NCI-H2081 (cell line): ENCODE measurements at places on chromosomes 7 and 10.

- DNase-seq, result no peak
Observed at GRCh38 chr10:3709456-3710060, 75.5 kb downstream of the KLF6 start.

GRCh38 chr10:68553138-68553537 lies 7.0 kb upstream of the TET1 start:
- no peak for DNase-seq

DNA sequence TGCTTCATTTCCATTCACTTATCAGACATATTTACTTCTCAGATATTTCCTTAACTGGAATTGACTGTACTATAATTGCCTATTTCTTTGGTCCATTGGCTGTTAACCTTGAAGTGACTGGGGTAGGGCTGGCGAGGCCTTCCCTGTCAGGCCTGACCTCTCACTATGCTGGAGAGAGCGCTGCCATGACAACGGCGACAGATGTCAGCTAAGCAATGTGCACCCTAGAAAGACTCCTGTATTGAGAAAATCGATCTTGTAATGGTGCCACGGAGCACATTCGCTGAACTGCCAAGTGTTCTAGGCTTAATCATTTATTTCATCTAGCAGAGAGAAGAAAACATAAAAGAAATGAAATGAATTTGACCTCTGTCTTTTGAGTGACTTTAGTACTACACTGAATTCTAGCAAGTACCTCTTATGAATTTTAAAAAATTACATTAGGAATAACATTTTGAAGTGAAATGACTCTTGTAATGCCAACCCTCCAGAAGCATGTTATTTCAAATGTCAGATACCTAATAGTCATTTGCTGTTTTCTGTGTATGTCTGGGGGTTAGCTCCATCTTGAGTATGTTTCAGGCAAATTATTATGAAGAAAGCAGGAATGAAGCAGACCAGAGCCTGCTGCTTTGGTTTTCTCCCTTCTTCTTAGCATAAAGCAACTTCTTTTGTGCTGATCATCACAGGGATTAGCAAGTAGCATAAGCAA lies 148.0 kb downstream of the SNX10 start:
- DNase-seq, result peak; percentile 10

- no peak for DNase-seq
Observed at GRCh38 chr10:128178302-128178958, 52.2 kb upstream of the MKI67 start.

- DNase-seq, result no peak
Observed at GRCh38 chr10:101969412-101969922, 86.5 kb downstream of the ARMH3 start.

- DNase-seq, result no peak
Observed at GRCh38 chr10:117444497-117445040, 69.3 kb upstream of the PDZD8 start.

DNA sequence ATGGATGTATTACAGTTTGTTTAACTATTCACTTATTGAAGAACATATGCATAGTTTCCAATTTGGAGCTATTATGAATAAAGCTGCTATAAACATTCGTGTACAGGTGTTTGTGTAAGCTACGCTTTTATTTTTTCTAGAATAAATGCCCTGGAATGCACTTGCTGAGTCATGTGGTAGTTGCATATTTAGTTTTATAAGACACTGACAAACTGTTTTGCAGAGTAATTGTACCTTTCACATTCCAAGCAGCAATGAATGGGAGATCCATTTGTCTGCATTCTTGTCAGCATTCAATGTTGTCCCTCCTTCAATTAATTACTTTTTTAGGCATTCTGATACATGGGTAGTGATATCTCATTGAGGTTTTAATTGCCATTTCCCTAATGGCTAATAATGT lies 373.6 kb upstream of the GHITM start:
- DNase-seq, result no peak

GRCh38 chr10:6929148-6929830 lies 349.2 kb upstream of the PRKCQ start:
- no peak for DNase-seq

- no peak for DNase-seq
Observed at GRCh38 chr10:28551086-28551485, 18.2 kb downstream of the WAC start.

DNA sequence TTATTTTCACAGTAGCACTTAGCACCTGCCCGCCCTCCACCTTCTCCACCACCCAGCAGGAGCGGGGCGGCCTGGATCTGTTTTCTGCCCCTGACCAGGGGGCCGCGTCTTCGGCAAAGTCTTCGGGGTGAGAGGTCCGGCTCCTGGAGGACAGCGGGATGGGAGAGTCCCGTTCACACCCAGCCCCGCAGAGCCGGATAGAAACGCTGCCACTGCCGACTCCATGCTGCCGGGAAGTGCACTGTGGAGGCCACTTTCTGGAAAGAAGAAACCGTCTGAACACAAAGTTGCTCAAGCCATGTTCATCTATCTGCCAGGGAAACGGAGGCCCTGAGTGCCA lies 14.5 kb upstream of the ZNF273 start:
- DNase-seq, result no peak

DNA sequence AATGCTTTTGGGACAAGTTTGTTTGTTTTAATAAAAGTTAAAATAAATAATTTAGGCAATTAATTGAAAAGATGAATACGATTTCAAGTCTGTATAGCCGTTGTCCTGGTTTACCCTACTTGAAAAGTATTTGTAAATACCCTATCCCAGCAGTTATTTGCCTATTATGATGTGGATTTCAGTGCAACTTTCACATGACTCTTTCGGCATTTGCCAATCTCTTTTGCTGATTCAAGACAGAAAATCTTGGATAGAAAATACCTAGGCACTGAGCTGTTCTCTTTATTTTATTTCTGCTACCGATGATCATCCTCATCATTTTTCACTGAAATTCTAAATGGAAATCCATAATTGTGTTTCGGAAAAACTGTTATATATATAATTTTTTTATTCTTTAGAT lies 125.9 kb upstream of the FZD8 start:
- DNase-seq, result no peak

GRCh38 chr7:44158873-44159631 lies 17.9 kb upstream of the MYL7 start:
- DNase-seq, result no peak

DNA sequence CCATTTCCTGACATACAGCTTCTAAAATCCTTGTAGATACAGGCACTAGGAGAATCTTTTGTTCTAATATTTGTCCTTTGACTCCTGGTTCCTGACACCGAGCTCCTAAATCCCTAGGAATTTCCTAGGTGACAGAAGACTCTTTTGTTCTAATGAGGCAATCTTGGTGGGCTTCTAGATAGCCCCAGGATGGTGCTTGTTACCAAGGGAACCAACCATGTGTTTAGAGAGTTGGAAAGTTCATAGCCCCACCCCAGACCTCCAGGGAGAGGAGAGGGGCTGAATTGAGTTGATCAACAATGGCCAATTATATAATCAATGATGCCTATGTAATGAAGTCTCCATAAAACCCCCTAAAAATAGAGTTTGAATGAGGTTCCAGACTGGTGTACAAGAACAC lies 145.1 kb downstream of the JMJD1C start:
- no peak for DNase-seq

DNA sequence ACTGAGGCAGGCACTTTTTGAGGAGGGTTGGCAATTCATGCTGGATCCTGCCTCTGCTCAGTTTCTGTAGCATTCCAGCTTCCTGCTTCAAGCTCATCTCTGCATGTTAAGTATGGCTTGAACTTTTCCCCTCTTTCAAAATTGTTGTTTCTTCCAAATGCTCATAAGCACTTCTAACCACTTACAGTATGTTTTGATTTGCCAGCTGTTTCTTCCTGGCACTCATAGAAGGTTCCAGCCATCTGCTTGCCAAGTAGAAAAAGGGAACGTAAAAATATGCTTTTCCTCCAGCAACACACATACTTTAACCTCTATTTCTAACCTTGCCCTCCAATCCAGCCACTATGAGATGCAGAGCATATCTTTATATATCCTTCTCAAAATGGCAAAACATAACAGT lies 692.6 kb upstream of the COBL start:
- no peak for DNase-seq

DNA sequence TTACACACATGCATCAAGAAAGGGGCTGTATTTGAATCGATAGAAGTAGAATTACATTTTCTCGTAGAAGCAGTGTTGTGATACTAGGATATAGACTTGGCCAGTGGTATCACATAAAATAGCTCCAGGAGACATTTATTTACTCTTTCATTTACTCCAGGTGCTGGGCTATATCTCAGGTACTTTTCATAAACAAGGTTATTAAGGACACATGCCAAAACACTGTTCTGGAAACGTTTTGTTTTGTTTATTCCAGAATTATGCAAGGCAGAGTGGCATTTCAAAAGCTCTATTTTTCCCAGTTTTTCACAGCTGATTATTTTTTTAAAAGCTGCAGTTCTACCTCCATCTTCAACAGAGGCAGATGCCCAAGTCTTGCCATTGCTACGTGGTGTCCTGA lies 37.8 kb upstream of the SEC61G start:
- no peak for DNase-seq

DNA sequence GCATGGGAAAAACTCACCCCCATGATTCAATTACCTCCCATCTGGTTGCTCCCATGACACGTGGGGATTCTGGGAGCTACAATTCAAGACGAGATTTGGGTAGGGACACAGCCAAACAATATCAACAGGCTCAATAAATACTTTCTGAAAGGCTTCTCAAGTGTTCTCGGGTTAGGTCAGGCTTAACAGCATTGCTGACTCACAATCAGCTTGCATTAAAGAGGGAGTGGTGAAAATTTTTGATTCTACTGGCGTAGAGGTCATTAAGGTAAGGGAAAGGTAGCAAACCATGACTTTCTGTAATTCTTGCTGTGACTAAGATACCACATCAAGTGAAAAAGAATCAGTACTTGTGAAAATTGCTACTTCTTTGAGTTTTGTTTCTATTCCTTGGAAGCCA lies 126.4 kb downstream of the JCAD start:
- DNase-seq, result no peak

DNA sequence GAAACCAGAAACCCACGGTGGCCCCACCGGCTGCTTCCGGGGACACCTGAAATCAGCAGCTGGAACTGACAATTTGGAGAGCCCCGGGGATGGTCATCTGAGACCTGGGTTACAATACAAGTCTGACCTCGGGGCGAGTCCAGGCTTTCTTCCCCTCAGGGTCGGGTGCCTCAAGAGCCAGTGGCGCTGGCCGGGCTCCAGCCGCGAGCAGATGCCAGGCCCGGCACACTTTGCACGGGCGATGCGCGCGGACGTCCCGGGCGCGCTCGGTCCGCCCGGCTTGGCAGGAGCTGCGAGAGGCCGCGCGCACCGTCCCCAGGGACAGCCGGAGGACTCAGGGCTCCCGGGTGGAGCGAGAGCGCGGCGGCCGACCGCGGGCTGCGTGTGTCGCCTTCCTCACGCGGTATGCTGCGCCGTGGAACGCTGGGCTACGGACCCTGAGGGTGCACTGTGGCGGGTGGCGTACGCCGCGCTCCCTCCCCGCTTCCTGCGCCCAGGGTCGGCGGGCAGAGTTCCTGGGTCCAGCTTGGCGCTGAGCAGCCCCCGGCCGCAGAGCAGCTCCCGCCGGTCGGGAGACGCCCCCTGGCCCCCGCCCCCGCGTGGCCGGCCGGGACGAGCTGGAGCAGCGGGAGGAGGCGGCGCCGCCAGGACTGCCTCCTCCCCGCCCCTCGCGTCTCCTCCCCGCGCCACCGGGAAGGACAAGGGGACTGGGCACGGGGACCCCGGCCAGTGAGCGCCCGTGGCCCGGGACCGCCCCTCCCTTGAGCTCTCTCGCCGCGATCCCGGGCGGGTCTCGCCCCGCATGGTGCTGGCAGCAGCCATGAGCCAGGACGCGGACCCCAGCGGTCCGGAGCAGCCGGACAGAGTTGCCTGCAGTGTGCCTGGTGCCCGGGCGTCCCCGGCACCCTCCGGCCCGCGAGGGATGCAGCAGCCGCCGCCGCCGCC lies at the start of gene RBM20:
Gene RBM20 (plus strand): TSS at position 684 of the 945 bp plus-strand sequence. CDS start 119 bp downstream, at position 803.
- no peak for DNase-seq

DNA sequence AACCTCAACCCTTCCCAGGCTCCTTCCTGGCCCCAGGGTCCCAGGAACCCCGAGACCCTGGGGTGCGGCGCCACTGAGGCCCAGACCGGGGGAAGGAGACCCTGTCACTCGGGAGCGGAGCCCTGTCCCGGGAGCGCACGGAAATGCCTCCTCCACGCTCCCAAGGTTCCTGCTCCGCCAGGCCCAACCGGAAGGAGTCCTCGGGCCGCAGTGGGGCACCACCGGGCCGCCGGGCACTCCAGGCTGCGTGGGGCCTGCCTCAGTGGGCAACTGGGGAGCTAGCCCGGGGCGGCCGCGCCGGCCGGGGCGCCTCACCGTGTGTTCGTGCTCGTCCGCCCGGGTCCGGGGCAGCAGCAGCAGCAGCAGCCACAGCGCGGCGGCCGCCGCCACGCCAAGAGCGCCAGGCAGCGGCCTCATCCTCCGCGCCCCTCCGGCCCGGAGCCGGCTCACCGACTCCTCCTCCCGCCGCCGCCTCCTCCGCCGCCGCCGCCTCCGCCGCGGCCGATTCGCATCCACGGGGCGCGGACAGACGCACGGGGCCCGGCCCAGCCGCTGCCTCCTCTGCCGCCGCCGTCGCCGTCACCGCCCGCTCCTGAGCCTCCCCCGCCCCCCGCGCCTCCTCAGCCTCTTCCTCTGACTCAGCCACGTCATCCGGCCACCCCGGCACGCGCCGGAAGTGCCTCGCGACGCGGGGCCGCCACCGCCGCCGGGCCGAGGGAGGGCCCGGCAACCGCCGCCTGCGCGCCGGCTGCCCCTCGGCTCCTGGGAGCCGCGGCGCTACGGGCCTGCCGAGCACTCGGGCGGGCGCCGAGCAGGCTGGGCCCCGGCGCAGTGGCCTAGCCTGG lies at the start of gene TM9SF3:
Gene TM9SF3 (minus strand): TSS at position 594 of the 845 bp plus-strand sequence. CDS start 177 bp downstream, at position 417.
- DNase-seq, result peak; percentile 73

GRCh38 chr7:30815951-30816644 lies 44.9 kb downstream of the MINDY4 start:
- no peak for DNase-seq

- DNase-seq, result no peak
Observed at GRCh38 chr7:99622596-99622995, 5.8 kb downstream of the ZSCAN25 start.

DNA sequence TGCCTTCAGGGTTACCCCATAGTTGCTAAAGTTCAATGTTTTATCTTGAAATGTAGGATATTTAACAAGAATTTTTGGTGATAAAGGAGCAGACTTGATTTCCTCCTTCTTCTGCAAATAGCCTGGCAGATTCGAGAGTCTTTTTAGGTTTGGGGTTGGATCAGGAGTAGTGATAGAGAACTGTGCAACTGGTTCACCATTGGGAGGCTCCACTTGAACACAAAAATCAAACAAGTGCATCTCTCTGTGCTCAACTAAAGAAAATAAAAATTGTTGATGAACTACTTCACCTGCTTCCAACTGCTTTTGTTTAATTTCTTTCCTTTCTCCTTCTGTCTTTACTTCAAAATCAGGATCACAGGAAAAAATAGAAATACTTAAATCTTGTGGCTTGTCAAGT lies 58.5 kb downstream of the MACC1 start:
- DNase-seq, result no peak

DNA sequence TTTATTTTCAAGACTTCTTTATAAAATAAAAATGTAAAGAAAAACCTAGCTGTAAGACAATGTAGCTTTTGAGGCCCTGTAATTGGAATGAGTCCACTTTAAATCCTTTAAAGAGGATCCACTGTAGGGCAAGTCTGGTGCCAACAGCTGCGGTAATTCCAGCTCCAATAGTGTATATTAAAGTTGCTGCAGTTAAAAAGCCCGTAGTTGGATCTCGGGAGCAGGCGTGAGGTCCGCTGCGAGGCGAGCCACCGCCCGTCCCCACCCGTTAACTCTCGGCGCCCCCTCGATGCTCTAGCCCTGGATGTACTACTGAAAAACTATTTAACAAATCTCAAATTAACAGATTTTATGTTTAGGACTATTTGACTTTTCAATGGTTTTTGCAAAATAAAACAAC lies 414.7 kb upstream of the SEMA3C start:
- no peak for DNase-seq
